ENCODE measurements at places on chromosomes 16 and 17.

GRCh38 chr16:81956213-81956948 lies 54.9 kb downstream of the SDR42E1 start:
- DNase-seq: peak; percentile 75

DNA sequence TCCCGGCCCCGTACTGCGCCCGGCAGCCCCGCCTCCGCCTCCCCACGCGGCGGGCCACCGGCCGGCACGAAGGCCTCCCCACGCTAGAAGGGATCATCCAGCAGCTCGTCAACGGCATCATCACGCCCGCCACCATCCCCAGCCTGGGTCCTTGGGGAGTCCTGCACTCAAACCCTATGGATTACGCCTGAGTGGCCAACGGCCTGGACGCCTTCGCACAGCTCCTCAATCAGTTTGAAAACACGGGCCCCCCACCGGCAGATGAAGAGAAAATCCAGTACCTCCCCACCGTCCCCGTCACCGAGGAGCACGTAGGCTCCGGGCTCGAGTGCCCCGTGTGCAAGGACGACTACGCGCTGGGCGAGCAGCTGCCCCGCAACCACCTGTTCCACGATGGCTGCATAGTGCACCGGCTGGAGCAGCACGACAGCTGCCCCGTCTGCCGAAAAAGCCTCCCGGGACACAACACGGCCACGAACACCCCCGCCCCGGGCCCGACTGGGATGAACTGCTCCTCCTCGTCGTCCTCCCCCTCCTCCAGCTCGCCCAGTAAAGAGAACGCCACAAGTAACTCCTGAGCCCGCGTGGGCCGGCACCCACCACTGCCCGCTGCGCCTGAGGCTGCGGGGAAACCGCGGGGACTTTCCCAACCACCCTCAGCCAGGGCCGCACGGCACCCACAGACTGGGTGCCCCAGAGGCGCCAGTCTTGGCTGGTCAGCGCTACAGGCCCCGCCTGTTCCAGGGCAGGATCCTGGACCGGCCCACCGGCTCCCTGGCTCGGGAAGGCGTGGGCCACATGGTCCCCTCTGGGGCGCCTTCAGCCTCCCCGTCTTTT lies 39.0 kb upstream of the AKAP1 start:
- peak; percentile 87 for DNase-seq

GRCh38 chr17:16962804-16963203 lies 9.1 kb downstream of the TNFRSF13B start:
- no peak for DNase-seq

- no peak for DNase-seq
Observed at GRCh38 chr17:65926599-65926998, 265.3 kb downstream of the CEP112 start.

DNA sequence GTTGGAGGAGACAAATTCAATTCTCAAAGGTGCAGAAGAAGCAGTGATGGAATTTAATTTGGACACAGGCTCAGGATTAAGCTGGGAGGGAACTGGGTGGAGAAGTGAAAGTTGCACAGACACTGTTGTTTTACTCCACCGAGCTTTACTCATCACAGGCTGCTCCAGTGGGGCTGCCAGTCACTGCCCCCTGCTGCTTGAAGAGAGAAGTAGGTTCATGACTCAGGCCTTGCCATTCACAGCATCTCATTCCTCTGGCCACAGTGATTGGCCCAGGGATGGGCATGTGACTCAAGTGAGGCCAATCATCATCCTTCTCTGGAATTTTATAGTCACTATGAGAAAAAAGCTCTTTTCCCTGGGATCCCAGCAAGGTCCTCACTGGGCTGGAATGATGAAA lies 11.8 kb downstream of the GNAO1 start:
- peak; percentile 83 for DNase-seq

- DNase-seq: no peak
Observed at GRCh38 chr17:36019423-36019822, 1.7 kb upstream of the CCL23 start.

DNA sequence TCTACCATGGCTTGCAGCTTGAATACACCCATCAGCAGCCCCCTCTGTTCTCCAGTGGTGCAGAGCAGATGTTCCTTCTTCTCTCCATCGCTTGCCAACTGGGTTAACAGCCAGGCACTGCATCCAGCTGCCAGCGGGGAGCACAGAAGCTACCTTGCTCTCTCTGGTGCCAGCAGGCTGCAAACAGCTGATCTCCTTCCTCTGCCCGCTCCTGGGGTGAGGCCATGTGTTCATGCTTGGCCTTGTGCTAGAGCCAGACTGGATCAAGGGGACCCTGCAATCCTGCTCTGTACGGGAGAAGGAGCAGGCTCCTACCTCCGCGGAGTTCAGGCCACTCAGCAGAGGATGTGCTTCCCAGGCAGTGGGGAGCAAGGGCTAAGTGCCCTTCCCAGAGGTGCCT lies 24.1 kb upstream of the ENGASE start:
- DNase-seq: no peak

DNA sequence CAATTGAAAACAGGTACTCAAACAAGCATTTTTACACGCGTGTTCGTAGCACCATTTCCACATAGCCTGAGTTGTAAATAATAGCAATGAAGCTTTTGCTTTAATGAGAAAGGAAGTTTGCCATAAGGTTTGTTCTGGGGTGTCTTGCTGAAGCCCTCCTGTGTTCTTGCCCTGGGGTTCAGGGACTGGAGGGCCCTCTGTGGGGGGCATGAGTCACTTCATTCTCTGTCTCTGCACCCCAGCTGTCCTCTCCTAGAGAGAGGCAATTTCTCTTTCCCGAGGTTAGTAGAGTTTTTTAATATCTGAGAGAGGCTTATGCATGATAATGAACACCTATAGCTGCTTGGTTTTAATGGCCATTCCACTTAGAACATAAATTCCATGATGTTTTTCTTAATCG lies 9.6 kb downstream of the AFMID start:
- DNase-seq: no peak

DNA sequence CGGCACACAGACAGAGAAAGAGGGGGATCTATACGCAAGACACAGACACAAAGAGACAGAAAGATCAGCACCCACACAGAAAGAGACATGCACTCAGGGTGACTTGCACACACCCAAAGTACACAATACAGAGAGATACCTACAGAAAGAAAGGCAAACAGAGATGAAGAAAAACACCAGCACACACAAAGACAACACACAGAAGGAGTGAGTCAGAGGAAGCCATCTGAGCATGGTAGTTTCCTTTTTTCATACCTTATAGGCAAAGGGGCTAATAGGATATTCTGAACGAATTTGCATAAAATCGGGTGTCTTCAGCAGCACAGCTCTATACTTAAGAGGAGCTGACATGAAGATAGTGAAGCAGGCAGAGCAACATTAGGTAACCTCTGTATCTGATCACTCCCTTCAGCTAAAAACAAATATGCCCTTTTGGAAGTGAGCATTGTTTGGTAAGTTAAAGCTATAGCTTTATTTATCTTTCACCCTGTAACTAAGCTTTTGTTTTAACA lies 198.6 kb downstream of the AATF start:
- DNase-seq: no peak

DNA sequence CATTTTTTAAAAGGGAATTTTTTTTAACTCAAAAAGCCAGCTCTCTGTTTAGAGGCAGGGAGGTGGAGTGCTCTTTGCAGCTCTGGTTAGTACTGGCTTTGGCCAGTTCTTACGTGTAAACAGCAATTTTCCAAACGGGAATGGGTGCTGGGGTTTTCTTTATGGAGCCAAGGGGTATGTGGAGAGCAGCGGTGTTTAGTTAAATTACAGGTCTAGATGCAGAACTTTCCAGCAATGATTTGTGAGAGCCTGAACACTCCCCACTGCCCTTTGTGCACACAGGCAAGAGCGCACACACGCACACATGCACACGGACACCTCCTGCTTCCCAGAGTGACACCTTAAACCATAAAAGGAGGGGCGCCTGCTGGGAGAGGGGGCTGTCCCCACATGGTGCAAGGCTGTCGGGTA lies 140.2 kb downstream of the MSI2 start:
- no peak for DNase-seq

DNA sequence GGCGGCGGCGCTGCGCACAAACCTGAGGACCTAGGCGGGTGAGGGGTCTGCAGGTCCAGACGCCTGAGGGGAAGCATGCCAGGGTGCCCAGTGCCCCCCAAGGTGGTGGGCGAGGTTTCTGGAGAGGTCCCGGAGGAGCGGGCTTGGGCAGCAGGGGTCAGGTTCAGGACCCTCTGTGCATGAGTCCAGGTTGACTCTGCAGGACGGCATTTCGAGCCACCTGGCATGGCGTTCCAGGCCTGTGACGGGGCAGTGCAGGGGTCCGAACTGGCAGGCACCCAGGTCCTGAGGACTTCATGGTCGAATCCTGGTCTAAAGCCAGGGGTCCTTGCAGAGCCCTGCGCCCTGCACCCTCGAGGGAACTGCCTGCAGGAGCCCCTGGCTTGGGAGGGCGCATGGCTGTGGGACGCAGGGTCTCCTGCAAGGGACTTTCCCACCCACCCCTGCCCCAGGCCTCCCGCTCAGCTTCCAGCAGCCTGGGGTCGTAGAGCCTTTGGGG lies 3.5 kb downstream of the SLC16A3 start:
- DNase-seq: no peak
